Activated CD4-positive, CD25-positive, alpha-beta regulatory T cell treated with anti-CD3 and anti-CD28 coated beads, Interleukin-2, amount 50 U/mL, for 72 hours (primary cell): ENCODE measurements at places on chromosomes 4 and X.

- peak; percentile 61 for DNase-seq
Measured at GRCh38 chrX:12984603-12985319, 9.9 kb downstream of the TMSB4X start.

GRCh38 chr4:7811536-7812191 is 128.0 kb downstream of the AFAP1 start:
- no peak for DNase-seq

- no peak for DNase-seq
Measured at GRCh38 chrX:3743801-3744439, 30.5 kb upstream of the PRKX start.

GRCh38 chr4:3376266-3376665 is 65.5 kb upstream of the HGFAC start:
- DNase-seq: no peak

GRCh38 chr4:152735396-152735859 is 44.1 kb downstream of the TIGD4 start:
- DNase-seq: no peak

GRCh38 chr4:7101692-7102515 is 34.0 kb upstream of the GRPEL1 start:
- peak; percentile 54 for DNase-seq

GRCh38 chr4:119228406-119228805 is 15.9 kb downstream of the USP53 start:
- no peak for DNase-seq
